ENCODE measurements at places on chromosomes 3 and 15. TPM values are rescaled to one million over a fixed set of nuclear protein-coding genes. Genes with fewer than 3 reads are reported as not detected.

DNA sequence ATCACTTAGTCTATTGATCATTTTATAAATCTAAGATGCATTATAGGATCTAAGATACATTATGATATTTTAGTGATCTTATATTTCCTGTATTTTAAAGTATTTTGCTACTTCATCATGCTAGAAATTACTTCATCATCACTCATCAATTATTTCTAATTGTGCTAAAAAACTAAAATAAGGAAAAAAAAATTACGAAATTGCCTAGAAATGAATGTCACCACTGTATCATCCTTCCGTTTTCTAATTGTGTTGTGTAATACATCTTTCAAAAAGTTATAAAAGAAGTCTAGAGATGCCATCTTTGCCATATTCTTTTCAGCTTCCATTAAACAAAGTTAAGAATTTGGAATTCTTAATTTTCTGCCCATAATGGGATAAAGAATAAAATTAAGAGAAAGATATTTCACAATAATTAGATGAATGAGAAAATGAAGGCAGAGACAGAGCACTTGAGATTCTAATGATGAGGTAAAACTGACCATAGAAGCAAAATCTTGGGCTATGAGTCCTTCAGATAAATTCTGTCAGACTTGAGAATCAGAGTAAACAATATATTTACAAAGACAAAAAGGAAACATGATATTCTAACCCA, 48.8 kb downstream of the ALDH1A2 start:
- no peak for DNase-seq

DNA sequence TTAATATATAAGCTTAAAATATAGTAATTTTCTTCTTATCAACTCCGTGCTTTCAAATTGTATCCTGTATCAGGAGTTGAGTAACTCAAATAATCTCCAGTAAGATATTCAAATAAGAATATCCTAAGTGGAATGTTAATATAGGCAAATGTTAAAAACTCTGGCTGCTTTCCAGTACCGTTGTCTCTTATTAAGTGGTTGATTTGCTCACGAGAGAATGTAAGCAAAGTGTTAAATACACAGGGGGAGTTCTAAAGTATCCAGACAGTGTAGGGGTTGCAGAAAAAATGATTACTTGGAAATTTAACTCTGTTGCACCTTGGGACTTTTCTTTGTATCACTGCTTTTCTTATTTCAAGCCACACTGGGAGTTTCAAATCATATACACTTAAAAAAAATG, 478.9 kb upstream of the TBL1XR1 start:
- no peak for DNase-seq

DNA sequence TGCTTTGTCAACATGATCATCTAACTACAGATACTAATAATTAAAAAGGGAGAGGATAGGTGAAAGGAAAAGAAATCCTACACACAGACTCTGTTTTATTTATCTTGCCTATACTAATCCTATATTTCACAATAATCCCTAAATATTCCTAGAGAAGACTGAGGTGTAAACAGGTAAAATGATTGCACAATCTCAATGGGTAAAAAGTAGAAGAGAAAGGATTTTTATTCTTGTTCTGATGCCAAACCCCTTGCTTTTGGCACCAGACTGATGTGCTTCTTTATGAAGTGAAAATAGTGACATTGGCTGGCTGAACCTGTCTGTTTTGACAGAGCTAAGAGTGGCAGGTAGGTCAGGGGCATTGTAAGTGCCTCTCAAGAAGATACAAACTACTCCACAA, 101.9 kb upstream of the ZPLD1 start:
- DNase-seq: no peak

DNA sequence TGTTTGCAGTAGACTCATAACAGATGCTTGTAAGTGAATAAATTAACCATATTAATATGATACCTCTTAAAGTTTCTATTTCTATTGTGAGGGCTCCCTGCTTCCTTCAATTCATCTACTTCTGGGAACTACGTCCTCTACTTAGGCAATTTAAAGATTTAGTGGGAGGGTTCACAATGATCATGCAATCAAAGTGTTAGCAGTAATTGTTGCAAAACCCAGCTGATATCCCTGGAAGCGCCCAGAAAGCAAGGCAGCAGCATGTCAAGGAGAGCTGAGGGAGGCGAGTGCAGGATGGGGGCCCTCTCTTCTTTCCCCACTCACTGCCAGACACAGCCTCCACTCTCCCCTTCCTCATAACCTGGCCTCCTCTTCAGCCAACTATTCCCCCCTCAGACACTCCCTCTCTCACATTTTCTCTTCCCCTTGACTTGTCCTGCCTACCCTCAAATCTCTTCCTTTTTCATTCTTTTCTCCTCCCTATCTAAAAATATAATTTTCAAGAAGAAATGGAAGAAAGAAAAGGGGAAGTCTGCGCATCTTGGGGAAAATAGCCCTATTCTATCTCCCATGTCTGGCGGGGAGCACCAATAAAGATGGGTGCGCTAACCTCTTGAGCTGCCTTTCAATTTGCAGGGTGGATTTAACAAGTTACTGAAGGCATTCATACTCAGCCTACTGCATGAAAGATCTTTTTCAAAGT, 6.6 kb downstream of the TMEM212 start:
- no peak for DNase-seq

- no peak for DNase-seq
Measured at GRCh38 chr15:80179025-80179759, 26.4 kb downstream of the FAH start.

GRCh38 chr15:101314336-101315125, 19.5 kb upstream of the SNRPA1 start:
- no peak for DNase-seq

- no peak for DNase-seq
Measured at GRCh38 chr15:70264738-70265465, 167.2 kb upstream of the TLE3 start.

DNA sequence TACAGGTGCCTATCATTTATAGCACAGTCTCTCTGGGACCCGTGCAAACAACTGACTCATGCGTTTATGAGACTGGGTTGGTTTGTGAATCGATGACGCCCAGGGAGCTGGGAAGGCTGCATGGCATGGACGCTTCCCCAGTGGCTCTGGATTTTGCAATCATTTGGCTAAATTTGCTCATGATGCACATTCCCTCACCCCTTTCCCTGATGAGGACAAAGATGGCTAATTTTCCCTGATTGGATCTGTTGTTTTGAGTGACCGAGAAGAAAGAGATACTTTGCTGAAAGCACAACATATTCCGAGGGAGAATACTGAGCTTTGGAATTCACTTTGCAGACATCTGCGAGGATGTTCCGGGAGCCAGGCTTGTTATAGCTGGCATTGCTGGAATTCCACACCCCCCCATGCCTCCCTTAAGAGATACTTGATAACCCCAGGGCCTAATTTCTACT, 51.1 kb downstream of the CGNL1 start:
- DNase-seq: no peak

DNA sequence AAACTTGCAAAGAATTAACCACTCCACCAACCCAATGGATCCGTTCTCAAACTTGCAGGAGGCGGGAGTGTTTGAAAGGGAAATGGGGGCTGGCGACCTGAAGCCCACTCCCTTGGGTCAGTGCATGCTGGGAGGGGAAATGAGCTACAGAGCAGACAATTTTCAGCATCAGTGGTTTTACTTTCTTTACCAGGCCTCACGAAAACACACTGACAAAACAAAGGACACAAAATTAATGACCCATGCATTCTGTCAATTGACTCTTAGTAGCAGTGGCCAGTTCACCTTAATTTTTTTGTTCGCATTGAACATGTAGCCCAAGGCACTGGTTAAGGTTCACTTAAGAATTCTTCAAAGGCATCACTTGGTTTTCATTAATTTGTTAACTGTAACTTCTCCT, 413.5 kb downstream of the MECOM start:
- no peak for DNase-seq

DNA sequence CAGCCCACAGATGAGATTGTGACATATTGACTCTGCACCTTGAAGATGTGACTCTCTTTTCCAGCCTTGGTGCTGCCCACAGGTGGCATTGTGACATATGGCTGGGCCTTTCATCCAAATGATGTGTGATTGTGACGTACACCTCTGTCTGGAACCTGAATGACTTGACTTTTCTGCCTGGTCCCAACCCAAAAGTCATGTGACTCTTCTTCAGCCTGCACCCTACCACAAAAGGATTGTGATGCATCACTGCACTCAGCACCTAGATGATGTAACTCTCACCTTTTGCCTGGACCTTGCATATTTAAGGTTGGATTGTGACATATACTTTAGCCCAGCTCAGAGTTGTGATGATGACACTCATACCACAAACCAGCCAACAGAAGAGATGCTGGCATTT, 204.5 kb downstream of the OCA2 start:
- no peak for DNase-seq

The RAB43 gene
- 2.4 TPM for polyA plus RNA-seq

The KLF15 gene
- 1.6 TPM for polyA plus RNA-seq

The CCR8 gene
- not detected for polyA plus RNA-seq

Measured in hindlimb muscle (tissue), 1 donor.